ENCODE measurements at places on chromosomes 6 and 20. TPM values are rescaled to one million over a fixed set of nuclear protein-coding genes. Genes with fewer than 3 reads are reported as not detected.

HLA-DMA gene
- 4.3 TPM for total RNA-seq

TBPL1 gene
- total RNA-seq: 12.7 TPM

TP53INP2 gene
- total RNA-seq: 10.4 TPM

- no peak for DNase-seq
Measured at GRCh38 chr6:49736017-49736508, 8.1 kb downstream of the CRISP3 start.

DNA sequence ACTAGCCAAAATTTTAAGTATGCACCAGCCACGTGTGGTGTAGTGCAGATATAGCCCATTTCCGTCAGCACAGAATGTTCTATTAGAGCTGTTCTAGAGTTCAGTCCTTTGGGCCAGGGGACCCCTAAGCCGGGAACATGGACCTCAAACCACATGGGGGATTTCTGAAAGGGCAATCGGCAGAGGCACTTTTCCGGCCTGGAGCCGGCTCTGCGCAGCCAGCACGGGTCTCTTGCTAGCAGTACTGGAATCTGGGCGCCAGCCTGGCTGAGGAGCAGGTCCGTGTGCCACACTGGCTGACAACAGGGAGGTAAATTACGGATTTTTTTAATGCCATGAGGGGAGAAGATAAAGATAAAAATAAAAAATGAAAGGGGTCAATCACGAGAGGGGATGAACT, 120.5 kb downstream of the SULF2 start:
- DNase-seq: no peak

- DNase-seq: no peak
Measured at GRCh38 chr20:11980263-11980662, 62.6 kb downstream of the BTBD3 start.

SGK2 gene
- total RNA-seq: 1.2 TPM

DNA sequence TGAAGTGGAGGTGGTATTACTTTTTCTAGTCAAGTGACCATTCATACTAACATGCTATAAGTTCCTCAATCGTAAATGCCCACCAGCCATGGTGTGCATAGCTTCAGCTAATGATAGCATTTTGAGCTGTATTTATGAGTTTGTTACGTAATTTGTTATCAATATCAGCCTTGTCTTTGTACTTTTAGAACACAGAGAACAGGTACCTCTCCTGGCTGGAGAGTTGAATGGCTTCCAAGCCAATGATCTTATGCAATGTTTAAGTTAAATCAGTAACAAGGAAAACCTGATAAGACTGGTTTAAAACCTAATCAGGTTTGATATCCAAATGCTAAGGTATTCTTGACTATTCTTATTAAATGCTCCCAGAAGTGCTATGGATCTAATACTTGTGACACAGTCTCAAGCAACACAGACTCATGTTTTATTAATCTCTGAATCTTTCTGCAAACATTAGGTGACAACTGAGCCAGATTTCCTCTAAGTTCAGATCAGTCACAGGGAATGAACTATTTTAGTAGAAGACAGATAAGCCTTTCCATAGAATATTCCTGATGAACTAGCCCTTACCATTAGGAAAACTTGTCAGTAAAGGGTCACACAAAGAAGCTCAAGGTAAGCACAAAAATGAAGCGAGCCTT, 154.8 kb downstream of the PTPRK start:
- DNase-seq: no peak

DNA sequence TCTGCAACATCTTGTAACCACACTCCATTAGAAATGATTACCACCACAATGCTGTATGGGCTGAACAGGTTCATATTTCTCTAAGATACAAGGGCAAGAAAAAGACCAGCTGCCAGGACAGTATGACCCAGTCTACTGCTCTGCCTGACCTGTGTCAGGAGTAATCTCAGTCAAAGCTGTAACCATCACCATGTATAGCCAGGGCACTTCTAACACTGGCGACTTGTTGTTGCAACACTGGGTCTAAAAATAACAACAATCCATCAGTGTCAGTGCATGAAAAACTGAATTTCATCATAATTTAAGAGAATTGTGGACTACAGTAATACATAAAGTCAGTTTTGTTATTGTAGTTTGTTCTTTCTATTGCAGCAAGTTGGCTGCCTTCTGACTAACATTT, 738.6 kb upstream of the ADGRB3 start:
- no peak for DNase-seq

GRCh38 chr6:142187209-142187608, 40.1 kb downstream of the VTA1 start:
- peak; percentile 42 for DNase-seq

- no peak for DNase-seq
Measured at GRCh38 chr20:44041001-44041400, 126.3 kb downstream of the TOX2 start.

DNA sequence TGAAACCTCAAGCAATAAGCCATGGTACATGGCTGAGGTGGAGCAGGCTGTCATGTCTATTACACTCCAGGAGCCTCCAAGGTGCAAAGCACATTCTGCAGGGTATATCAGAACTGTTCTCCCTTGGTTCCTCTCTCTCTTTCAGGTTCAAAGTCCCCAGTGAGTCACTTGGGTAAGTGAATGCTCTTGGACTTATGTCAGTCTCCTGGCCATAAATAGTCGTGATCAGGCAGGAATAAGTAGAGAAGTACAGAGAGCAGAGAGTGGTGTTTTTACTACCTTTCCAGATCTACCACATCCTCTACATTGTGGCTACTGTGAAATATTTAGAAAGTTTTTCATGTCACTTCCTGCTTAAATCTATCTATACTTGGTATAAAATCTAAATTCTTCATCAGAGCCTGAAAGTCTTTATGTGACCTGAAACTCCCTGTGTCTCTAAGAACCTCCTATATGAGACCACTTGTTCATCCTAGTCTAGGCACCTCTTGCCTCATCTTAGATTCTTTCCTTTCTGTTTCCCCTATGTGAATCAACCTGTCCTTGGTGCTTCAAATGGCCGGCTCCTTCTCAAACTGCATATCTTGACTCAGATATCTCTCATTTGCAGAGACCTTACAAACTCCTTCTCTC, 1077.6 kb upstream of the MAP3K7 start:
- DNase-seq: no peak

- DNase-seq: no peak
Measured at GRCh38 chr6:4059115-4059777, 19.7 kb downstream of the FAM217A start.

- no peak for DNase-seq
Measured at GRCh38 chr20:41573955-41574354, 44.2 kb downstream of the CHD6 start.

PNPLA1 gene
- total RNA-seq: not detected

- no peak for DNase-seq
Measured at GRCh38 chr6:42505385-42505718, 53.6 kb upstream of the TRERF1 start.

DNA sequence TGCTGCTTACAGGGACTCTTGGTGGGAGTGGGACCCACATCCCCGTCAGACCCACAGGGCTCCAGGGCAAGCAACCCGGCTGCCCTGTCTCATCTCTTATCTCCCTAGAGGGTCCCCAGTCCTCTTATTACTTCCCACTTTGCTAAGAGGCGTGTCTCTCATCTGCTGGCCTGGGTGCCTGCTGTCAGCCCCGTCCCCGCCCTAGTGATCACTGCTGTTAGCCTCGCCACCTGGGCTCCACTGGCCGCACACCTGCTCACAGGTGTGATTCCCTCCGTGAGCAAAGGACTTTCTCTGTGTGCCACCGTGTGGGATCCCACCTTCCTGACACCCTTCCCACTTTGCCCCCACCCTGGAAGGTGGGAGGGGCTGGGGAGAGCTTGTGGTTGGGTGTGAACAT, 57.6 kb downstream of the TCP11 start:
- no peak for DNase-seq

GRCh38 chr20:64241061-64241460, 14.5 kb upstream of the PCMTD2 start:
- DNase-seq: no peak

GRCh38 chr6:63807056-63807455, 171.5 kb downstream of the PHF3 start:
- no peak for DNase-seq

BNIP5 gene
- total RNA-seq: not detected

DNA sequence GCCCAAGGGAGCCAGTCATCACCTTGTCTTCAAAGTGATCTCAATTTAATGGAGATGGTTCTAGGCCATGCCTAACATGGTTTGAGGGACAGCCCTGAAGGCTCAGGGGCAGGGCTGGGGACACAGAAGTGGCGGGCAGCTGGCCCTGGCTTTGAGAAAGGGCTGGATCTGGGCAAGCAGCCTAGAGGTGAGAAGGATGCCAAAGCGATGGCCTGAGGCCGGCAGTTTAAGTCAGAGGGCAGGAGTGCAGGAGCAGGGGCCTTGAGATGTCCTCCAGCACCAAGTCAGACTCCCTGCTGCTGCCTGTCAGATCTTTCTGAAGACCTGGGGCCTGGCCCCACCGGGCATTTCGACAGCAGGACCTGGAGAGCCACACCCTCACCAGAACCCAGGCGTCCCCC, 28.4 kb upstream of the APMAP start:
- no peak for DNase-seq

- no peak for DNase-seq
Measured at GRCh38 chr6:132865364-132865763, 51.0 kb downstream of the RPS12 start.

DNA sequence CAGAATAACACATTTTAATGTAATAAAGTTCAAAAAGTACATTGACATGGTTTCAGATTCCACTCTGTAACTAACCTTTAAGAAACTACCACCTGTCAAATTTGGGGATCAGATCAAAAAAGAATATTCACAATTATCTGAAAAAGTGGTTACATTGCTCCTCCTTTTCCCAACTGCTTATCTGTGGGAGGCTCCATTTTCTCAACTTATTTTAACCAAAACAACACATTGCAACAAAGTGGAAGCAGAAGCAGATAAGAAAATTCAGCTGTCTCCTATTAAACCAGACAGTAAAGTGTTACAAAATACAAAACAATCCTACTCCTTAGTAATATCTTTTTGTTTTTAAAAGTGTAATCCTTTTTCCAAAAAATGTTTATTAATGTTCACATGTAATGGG, 61.4 kb downstream of the PDSS2 start:
- DNase-seq: no peak
